ENCODE measurements at places on chromosomes 7 and 10.

DNA sequence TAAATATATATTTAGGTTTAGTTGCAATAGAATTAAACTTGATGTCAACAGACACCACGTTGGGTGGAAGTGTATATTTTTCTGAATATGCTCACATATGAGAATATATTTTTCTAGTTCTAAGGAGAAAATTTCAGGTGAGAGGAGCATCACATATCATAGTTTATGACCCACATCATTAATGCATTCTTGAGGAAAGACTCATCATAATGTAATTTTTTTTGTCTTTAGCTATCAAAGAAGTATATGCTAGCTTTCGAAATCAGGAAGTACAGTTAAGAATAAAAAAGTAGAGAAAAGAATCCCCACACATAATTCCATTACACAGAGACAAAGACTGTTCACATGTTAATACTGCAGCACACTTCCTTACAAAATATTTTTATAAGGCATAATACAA lies 30.4 kb downstream of the A1CF start:
- H3K4me1 ChIP-seq, result no peaks in the 10 kb centered on the region
- DNase-seq, result no peak

GRCh38 chr7:19696926-19697325 lies 11.9 kb downstream of the POLR1F start:
- no peaks in the 10 kb centered on the region for H3K27me3 ChIP-seq
- H3K4me1 ChIP-seq, result no peaks in the 10 kb centered on the region
- no peak overlapping the region for H3K27ac ChIP-seq
- no peak overlapping the region for H3K4me3 ChIP-seq

DNA sequence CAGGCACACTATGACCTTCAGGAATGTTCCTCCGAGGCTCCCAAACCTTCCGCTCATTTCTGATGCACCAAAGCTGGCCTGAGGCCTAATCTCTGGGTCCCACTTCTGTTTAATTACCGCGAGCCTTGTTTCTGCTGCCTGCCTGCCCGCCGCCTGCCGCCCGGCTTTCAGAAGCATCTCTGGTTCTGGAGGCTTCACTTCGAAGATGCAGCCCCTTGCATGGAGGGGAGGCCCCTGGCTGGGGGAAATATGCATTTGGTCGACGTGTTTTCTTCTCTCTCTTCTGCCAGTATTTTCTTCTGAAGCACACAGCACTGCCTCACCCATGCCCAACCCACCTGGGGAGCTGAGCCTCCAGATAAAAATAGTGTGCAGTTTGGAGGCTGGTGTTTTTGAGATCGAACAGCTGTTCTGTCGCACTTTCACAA lies 166.9 kb downstream of the PAXIP1 start:
- no peak overlapping the region for H3K27ac ChIP-seq
- no peaks in the 10 kb centered on the region for H3K36me3 ChIP-seq
- H3K4me1 ChIP-seq, result no peaks in the 10 kb centered on the region
- H3K27me3 ChIP-seq, result peaks cover 4% of the 10 kb centered on the region

GRCh38 chr10:86110156-86110786 lies 256.3 kb downstream of the GRID1 start:
- H3K36me3 ChIP-seq, result no peaks in the 10 kb centered on the region
- no peak overlapping the region for H3K4me3 ChIP-seq
- H3K27ac ChIP-seq, result no peak overlapping the region

DNA sequence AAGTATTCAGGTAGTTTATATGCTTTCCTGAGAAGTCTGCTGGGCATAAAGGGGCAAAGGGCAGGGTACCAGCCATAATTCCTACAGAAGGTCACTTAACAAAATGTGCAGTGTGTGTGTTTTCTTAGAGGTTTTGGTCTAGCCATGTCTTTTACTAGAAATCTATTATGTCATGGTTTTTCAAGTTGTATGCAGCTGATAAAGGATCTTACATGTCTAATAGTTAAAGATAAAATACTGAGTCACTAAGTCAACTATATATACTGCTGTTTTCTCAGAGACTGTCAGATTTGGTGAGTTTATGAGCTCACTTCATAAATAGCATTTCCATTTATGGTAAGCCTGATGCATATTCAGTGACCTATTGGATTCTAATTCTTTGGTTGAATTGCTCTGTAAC lies 7.7 kb downstream of the CASP2 start:
- H3K27me3 ChIP-seq, result no peaks in the 10 kb centered on the region
- no peak for DNase-seq
- peaks cover 13% of the 10 kb centered on the region for H3K4me1 ChIP-seq
- H3K4me3 ChIP-seq, result no peak overlapping the region
- peaks cover 91% of the 10 kb centered on the region for H3K36me3 ChIP-seq
- H3K27ac ChIP-seq, result no peak overlapping the region

DNA sequence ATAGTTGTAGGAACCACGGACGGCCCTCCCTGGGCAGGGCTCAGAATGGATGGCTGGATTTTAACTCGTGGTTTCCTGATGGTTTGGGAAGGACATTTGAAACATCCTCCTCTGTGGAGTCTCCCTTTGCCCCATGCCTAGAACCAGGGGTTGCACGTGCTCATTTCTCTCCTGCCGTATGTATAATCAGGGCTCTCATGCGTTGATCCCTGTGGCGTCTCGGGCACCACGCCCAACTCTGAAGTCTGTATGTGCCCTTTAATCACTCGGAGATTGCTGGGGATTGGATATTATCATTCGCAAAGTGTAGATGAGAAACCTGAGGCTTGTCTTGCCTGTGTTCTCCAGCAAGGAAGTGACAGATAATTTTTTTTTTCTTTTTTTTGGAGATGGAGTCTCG lies 257.1 kb downstream of the CAMK1D start:
- peak overlapping the region; percentile 81 for H3K27ac ChIP-seq
- peaks cover 17% of the 10 kb centered on the region for H3K4me1 ChIP-seq
- H3K4me3 ChIP-seq, result peak overlapping the region; percentile 47
- no peaks in the 10 kb centered on the region for H3K27me3 ChIP-seq
- H3K36me3 ChIP-seq, result no peaks in the 10 kb centered on the region

DNA sequence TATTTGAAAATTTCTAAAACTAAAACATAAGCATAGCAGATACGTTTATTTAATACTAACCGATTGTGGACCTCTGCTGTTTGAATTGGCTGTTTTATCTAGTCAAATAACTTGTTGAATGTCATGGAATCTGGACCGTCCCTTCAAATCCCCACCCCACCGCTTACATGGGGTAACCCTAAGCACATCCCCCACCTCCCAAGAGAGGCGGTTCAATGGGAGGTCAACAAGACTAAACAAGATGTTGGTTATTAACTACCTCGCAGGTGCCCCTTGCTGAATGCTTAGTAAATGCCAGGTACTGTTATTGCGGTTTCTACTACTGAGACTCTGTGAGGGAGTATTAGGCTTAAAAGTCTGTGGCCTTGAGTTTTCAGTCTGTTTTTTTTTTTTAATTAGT lies 70.9 kb downstream of the DAGLB start:
- H3K27ac ChIP-seq, result no peak overlapping the region
- peaks cover 61% of the 10 kb centered on the region for H3K4me1 ChIP-seq
- H3K4me3 ChIP-seq, result peak overlapping the region; percentile 83

GRCh38 chr10:17273403-17273802 lies 45.4 kb downstream of the VIM start:
- H3K4me1 ChIP-seq, result no peaks in the 10 kb centered on the region
- DNase-seq, result no peak

DNA sequence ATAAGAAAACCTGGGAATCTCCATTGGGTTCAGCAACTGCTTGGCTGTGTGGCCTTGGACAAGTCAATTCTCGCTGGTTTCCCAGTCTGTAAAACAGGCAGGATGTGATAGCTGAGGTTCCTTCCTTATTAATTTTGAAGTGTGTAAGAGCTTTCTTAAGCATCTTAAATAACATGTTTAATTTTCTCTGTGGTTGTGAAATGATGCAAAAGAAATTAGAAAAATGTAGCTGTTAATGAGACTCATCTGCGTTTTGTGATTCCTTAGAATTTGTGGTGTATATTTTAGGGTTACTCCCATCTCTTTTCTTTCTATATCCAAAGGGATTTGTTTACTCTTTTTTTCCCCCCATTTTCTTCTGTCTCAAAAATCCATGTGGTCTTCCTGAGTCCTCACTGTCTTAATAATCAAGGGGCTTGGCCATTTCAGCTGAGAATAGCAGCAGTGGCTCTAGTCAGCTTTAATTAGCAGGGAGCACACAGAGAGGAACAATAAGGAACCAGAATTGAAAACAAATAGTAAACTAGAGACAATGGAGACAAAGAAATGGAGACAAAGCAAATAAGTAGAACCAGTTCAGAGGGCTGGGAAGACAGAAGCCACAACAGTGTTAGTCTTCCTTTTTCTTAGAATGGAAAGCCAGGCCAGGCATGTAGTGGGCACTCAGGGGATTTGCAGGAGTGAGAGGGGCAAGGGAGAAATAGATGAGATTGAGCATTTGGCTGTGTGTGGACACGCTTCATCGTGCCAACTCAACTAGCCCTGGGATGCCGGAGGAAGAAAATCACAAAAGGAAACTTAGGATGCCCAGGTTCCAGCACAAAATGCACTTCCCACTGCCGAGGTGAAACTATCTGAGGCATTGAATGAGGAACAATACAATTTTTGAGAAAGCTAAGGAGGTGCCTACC lies 93.9 kb downstream of the CHN2 start:
- H3K36me3 ChIP-seq, result no peaks in the 10 kb centered on the region
- peaks cover 4% of the 10 kb centered on the region for H3K4me1 ChIP-seq
- no peak overlapping the region for H3K4me3 ChIP-seq

DNA sequence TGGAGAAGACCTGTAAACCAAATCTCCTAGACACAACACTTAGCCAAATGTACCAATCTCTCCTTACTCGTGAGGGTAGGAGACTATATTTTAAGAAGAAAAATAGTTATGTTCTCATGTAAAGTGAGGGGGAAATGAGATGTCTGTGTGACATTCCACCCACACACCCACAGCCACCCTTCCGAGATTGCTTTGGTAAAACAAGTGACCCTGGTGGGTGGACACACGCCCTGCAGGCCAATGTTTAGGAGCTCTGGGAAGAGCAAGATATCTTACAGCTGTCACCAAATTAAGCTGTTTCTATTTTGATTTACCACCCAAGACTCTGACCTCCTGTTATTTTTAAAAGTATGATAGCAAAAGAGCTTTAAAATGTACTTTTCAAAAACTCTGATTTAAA lies 147.2 kb upstream of the PFKP start:
- DNase-seq, result no peak
- no peak overlapping the region for H3K4me3 ChIP-seq

DNA sequence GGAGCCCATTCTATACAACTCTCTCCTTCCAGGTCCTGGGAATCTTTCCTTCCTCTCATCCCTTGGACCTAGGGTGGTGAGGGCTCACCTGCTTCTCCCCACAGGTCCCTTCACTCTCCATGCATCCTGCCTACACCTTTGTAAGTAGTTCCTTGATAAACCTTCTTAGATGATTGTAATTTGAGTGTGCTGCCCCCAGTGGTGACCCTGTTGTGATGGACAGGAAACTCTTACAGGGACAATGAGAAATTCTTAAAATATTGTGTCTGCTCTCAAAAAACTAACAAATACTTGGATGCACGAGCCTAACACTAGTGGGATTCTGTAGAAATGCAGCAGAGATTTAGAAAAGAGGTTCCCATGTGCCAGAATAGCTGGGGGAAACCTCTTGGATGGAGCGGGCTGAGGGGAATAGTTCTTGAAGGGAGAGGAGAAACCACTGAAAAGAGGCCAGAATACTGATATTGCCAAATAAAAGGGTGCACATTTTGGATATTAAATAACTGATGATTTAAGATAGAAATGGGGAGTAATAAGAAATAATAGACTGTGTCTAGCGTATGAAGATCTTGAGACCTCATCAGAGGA lies 6.7 kb upstream of the PAXIP1 start:
- no peaks in the 10 kb centered on the region for H3K27me3 ChIP-seq
- no peak for DNase-seq
- H3K4me1 ChIP-seq, result peaks cover 4% of the 10 kb centered on the region

DNA sequence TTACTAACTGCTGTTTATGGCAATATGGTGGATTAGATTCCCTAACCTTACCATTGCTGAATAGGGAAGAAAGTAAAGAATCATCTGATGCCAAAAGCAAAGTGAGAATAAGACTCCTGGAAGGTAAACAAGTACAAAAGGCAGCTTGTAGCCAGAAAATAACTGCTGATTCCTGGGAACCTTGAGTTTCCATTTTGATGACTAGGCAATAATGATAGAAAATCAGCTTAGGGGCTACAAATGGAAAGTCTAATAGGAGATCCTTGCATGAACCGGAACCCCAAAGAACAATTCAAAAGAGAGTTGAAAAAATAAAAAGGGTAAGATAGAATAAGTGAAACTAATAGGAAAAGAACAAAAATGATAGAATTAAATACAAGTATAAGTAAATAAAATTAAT lies 316.4 kb downstream of the PHTF2 start:
- no peak for DNase-seq
- H3K36me3 ChIP-seq, result no peaks in the 10 kb centered on the region
- no peaks in the 10 kb centered on the region for H3K4me1 ChIP-seq

- H3K4me1 ChIP-seq, result no peaks in the 10 kb centered on the region
- no peaks in the 10 kb centered on the region for H3K36me3 ChIP-seq
- H3K27ac ChIP-seq, result no peak overlapping the region
- no peaks in the 10 kb centered on the region for H3K27me3 ChIP-seq
- DNase-seq, result no peak
These were observed 638.5 kb downstream of the PHTF2 start for GRCh38 chr7:78437118-78437517.

- no peaks in the 10 kb centered on the region for H3K27me3 ChIP-seq
- DNase-seq, result no peak
- no peaks in the 10 kb centered on the region for H3K36me3 ChIP-seq
- peaks cover 27% of the 10 kb centered on the region for H3K4me1 ChIP-seq
These were observed 6.9 kb upstream of the ZKSCAN1 start for GRCh38 chr7:100008525-100008924.

- H3K4me1 ChIP-seq, result no peaks in the 10 kb centered on the region
- peaks cover 25% of the 10 kb centered on the region for H3K27me3 ChIP-seq
- no peak overlapping the region for H3K27ac ChIP-seq
- no peaks in the 10 kb centered on the region for H3K36me3 ChIP-seq
These were observed 72.0 kb downstream of the KCNMA1 start for GRCh38 chr10:77565590-77566023.

- peaks cover 49% of the 10 kb centered on the region for H3K4me1 ChIP-seq
- no peaks in the 10 kb centered on the region for H3K36me3 ChIP-seq
- DNase-seq, result no peak
- no peaks in the 10 kb centered on the region for H3K27me3 ChIP-seq
- H3K27ac ChIP-seq, result peak overlapping the region; percentile 54
These were observed 18.6 kb upstream of the ADRB1 start for GRCh38 chr10:114024876-114025610.

DNA sequence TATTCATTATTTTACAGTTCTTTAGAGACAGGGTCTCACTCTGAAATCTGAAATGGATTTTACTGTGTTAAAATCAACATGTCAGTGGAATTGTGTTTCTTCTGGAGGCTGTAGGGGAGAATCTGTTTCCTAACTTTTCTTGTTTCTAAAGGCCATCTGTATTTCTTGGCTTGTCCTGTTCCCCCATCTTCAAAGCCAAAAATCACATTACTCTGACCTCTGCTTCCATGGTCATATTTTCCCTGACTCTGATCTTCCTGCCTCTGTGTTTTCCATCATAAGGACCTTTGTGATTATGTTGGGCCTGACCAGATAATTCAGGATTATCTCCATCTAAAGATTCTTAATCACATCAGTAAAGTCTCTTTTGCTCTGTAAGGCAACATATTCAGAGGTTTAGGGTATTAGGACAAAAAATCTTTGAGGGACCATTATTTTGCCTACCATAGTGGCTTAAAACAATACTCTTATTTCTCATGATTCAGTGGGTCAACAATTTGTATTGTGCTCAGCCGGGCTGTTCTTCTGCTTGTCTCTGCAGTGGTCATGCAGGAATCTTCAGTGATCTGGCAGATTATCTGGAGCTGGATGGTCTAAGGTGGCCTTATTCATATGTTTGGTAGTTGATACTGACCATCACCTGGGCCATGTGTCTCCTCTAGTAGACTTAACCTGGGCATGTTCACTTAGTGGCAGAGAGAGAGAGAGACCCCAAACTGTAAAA lies 5.7 kb downstream of the ANLN start:
- no peaks in the 10 kb centered on the region for H3K27me3 ChIP-seq
- H3K27ac ChIP-seq, result no peak overlapping the region
- DNase-seq, result no peak
- H3K4me3 ChIP-seq, result no peak overlapping the region

GRCh38 chr10:109698086-109698485 lies 225.2 kb downstream of the XPNPEP1 start:
- H3K4me3 ChIP-seq, result no peak overlapping the region
- DNase-seq, result no peak

Measured in suprapubic skin (tissue), 4 donors.